ENCODE measurements at places on chromosomes 3 and 15. TPM values are rescaled to one million over a fixed set of nuclear protein-coding genes. Genes with fewer than 3 reads are reported as not detected.

DNA sequence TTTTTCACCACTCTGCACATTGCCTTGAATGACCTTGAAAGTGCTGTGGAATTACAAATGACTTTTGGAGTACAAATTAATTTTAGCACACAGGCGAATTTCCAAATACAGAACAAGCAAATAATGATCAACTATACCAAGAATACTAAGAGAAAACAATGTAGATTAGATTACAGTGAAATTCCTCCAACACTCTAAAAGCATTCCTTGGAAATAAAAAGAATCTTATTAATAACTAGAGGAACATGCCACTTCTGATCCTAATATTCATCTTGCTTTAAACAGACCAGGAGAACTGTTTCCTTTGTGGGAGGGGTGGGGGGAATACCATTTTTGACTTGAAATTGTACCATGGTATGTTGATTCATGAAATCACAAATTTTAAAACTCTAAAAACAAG lies 167.5 kb downstream of the SUCLG2 start:
- no peak for DNase-seq

- no peak for DNase-seq
Measured at GRCh38 chr3:111768571-111769100, 90.4 kb upstream of the PHLDB2 start.

- no peak for DNase-seq
Measured at GRCh38 chr3:13532085-13532484, 16.8 kb upstream of the FBLN2 start.

DNA sequence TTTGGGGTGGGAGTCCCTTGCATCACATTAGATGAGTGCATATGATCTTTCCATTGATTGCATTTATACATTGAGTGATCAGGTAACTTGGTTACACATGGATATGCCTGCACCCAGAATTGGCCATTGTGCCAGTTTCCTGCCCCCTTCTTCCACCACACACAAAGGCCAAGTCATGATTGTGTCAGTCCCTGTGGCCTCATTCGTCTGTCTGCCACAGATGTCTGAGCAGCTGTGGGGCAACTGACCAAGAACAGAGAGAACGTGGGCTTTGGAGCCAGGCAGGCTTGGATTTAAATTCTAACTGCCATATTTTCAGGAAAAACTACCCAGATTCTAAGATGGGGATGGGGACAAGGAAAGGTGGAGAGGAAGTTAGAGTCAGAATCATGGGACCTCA lies 27.0 kb downstream of the CCNL1 start:
- DNase-seq: no peak

- no peak for DNase-seq
Measured at GRCh38 chr15:65577129-65577996, 33.6 kb downstream of the INTS14 start.

- no peak for DNase-seq
Measured at GRCh38 chr15:44034933-44035624, 160.0 kb downstream of the FRMD5 start.

CCDC39 gene
- 12.3 TPM for polyA plus RNA-seq

Data from renal pelvis (tissue), 12 donors.